ENCODE measurements at places on chromosomes 3 and 15.
A peak's percentile ranks its signal among the peaks of the same experiment; 100 is the strongest.

GRCh38 chr3:12824299-12824698 is 17.1 kb downstream of the RPL32 start:
- no peak for DNase-seq

GRCh38 chr15:36432161-36432560 is 147.3 kb upstream of the CDIN1 start:
- no peak for DNase-seq

GRCh38 chr3:65026151-65026550 is 338.4 kb upstream of the ADAMTS9 start:
- DNase-seq = no peak

DNA sequence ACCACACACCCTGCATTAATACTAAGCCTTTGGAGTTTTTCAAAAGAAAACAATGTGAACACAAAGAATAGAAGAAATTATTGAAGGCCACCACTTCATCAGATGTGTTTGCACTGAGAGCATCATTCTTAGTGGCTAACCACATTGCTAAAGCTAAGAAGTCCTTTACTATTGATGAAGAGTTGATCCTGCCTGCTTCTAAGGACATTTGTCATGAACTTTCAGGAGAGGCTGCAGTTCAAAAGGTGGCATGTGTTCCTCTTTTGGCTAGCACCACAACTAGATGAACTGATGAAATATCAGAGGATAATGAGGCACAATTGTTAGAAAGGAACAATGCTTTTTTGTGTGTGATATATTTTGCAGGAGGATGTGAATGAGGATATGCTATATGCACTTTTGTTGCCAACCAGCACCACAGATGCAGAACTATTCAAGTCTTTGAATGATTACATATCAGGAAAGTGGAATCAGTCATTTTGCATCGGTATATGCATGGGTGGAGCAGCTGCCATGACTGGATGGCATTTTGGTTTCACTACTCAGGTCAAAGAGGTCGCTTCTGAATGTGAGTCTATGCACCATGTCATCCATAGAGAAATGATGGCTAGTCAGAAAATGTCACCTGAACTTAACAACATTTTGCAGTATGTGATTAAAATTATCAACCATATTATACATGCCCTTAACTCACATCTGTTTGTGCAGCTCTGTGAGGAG is 2.5 kb upstream of the EID1 start:
- no peak for DNase-seq

- DNase-seq = no peak
These were observed 550.4 kb upstream of the NAALADL2 start for GRCh38 chr3:174308736-174309135.

DNA sequence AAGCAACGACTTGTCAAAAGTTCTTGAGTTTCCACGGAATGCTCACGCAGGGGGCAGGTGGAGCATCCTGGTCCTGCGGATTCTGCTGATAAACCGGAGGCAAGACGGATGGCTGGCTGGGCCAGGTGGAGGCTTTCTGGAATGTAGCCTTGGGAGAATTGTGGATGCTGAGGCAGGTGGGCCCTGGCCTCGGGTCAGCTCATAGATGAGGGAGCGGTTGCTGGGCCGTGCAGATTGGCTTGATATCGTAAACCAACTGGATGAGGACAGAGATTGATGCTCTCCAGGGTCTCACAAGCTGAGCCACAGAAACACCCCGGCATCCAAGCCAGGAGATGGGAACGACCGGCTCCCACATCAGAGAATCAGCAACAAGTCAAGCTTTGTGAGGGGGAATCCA is 50.0 kb upstream of the TFRC start:
- no peak for DNase-seq

DNA sequence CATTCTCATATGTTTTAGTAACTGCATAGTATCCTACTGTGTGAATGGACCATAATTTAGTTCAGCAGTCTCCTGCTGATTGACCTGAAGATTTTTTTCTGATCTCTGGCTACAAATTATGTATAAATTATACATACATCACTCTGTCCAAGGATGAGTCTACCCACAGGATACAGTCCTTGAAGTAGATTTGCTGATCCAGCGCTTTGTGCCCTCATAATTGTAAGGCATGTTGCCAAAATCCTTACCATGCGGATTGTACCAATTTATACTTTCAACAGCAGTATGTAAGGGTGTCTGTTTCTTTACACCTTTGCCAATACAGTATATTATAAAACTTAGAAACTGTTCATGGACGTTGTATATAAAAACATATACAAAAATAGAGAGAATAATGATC is 46.5 kb downstream of the ACAA1 start:
- DNase-seq = no peak

DNA sequence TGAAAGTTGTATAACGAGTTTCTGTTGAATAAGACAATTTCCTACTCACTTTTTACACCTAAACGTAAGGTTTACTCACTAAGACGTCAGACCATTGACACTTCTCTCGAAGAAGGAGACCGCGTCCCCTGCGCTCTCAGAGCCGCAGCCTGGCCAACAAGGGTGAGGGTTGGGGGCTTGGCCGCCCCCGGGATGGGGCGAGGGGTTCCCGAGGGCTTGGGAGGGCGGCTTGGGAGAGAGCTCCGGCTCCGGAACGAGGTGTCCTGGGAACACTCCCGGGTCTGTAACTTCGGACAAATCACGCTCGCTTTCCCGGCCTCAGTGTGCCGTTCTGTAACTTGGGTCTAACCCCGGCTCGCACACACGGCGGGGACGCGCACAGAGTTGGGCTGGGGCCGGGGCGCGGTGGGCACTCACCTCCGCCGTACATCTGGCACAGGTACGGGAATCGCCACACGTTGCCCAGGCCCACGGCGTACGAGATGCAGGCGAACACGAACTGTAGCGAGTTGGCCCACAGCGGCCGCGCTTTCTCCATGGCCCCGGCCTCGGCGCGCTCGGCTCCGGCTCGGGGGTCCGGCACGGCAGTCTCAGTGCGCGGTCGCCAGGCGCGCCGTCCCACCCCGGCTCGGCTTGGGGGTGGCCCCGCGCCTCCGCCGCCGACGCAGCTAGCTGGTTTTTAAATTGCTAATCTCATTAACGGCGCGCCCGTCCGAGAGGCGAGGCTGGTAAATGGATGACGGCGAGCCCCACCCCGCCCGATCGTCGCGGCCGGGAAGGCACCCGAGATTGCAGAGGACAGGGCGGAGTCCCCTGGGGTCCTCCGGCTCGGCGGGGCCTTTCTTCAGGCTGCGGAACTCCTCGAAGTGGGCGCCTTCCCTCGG is at the start of gene SLC6A20:
Gene SLC6A20 (minus strand): TSS at position 655 of the 884 bp plus-strand sequence. CDS start 117 bp downstream, at position 538.
- no peak for DNase-seq

- DNase-seq = no peak
These were observed 1.3 kb downstream of the CAMK2N2 start for GRCh38 chr3:184259878-184260723.

- no peak for DNase-seq
These were observed 522.2 kb downstream of the FHIT start for GRCh38 chr3:60729056-60729455.

DNA sequence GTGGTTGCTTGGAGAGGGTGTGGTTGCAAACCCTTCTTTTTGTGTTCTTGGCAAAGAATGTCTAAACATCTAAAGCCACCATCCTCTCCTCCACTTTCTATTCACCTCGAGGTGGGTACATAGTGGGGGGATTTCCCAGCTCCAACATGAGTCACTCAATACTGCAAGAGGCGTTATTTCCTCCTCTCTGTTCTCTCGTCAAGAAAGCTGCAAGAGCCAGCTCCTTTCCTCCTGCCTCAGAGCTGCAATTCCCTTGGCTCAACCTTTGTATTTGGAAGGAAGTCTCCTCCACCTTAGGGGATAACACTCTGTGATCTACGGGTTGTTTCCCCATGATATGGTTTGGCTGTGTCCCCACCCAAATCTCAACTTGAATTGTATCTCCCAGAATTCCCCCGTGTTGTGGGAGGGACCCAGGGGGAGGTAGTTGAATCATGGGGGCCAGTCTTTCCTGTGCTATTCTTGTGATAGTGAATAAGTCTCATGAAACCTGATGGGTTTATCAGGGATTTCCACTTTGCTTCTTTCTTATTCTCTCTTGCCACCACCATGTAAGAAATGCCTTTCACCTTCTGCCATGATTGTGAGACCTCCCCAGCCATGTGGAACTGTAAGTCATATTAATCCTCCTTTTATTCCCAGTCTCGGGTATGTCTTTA is 138.4 kb downstream of the PLCL2 start:
- peak; percentile 20 for DNase-seq

- DNase-seq = no peak
These were observed 18.4 kb upstream of the KLF13 start for GRCh38 chr15:31308185-31308639.

- no peak for DNase-seq
These were observed 28.5 kb downstream of the CRABP1 start for GRCh38 chr15:78368651-78369050.

DNA sequence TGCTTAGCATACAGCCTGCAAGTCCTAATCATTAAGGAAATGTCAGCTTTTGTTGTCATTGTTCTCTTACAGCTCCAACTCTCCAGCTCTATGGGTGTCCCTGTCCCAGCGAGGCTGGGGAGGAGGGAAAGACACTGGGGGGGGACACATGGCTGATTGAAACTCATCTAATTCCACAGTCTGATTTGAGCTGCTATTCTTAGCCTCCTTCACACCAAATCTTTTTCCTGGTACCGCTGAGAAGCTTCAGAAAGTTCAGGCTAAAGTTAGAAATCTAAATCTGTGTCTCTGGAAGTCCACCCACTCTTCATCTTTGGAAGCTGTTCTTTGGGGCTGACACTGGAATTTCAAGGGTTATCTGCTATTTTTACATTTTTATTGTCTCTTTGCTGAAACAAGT is 61.3 kb upstream of the RASGRP1 start:
- DNase-seq = no peak

DNA sequence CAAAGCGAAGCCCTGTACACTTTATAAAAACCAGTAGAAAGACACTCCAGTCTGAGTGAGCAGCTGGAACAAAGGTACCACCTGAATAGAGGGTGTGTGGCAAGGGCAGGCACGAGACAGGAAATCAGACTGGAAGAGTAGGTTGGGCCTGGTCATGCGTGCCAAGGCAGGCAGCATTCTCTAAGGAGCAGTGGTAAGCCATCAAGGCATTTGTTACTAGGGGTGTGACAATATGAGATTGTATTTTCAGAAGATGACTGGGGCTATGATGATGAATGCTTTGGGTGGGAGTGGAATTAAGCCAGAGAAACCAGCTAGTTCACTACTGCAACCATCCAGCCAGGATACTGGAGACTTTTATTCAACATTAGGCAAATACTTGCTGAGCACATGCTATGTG is 5.0 kb downstream of the JMJD7 start:
- no peak for DNase-seq

DNA sequence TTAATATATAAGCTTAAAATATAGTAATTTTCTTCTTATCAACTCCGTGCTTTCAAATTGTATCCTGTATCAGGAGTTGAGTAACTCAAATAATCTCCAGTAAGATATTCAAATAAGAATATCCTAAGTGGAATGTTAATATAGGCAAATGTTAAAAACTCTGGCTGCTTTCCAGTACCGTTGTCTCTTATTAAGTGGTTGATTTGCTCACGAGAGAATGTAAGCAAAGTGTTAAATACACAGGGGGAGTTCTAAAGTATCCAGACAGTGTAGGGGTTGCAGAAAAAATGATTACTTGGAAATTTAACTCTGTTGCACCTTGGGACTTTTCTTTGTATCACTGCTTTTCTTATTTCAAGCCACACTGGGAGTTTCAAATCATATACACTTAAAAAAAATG is 478.9 kb upstream of the TBL1XR1 start:
- DNase-seq = no peak

DNA sequence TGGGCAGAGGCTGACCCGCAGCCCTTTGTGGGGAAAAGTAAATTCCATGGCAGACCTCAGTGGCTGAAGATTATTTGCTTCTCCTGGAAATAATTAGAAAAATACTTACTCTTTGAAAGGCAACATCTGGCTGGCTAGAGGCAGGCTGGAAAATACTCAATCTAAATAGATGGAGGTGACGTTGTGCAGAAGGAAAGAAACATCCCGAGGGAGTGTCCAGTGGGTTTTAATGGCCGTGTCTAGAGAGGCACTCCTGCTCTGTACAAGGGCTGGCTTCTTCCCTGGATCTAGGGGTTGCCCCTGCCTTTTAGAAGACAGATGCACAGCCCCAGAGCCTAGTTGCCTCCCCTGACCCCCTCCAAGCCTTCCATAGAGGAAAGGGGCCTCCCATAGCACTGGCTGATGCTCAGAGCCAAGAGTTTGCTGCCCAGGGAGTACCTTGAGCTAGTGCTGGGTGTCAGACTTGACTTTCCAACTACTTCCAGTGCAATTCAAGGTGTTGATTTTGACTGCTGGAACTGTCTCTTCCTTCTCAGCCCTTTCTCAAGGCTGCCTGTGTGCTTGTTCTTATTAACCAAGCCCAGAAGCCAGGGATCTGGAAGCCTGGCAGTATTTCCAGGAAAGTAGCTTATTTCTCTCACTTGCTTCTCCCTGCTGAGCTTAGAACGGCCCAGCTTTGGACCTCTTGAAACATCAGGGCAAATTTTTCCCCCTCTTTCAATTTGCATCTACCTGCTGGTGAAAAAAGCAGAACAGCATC is 27.4 kb downstream of the CGNL1 start:
- no peak for DNase-seq

DNA sequence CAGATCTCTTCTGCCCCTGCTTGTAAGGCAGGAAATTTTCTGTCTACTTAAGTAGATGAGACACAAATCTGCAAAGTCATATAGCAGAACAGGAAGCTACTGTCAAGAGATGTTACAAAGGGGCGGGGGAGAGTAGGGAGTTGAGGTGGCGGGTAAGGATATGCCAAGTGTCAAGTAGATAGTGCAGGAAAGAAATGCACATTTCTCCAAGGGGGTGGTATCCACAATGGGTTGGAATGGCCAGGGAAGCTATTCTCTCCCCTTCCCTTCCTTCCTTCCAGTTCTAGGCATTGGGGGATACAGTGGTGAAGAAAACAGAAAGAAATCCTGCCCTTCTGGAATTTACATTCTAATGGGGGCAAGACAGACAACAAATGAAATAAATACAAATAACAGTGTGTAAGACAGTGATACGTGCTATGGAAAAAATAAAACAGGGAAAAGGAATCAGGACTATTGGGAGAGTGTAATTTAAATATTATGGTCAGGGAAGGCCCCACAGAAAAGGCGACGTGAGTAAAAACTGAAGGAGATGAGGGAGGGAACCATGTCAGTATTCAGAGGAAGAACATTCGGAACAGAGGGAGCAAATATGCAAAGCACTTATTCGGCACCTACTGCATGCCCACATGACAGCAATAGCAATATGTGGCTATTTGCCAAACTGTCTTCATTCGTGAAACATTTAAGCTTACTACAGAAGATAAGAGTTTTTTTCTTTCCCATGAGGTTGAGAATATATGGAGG is 42.8 kb upstream of the RNU6-1 start:
- DNase-seq = no peak

DNA sequence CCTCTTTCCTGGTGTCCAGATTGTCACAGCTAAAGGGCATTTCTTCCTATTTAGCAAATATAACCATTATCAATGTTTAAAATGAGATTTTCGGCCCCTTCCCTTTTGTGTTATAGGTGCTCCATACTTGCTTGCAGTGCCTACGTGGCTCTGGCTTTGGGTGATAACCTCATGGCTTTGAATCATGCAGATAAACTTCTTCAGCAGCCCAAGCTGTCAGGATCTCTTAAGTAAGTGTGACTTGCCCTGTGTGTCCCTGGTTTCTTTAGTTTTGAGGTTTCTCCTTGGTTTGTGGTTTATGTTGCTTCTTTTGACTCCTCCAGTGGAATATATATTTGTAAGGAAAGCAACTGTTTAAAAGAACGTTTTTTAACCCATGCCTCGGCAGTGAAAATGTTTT is 58.5 kb upstream of the TRIM71 start:
- no peak for DNase-seq

- DNase-seq = no peak
These were observed 245.6 kb upstream of the GOLIM4 start for GRCh38 chr3:168341192-168341815.

- no peak for DNase-seq
These were observed 18.3 kb downstream of the MSL2 start for GRCh38 chr3:136177876-136178275.

Measured in stimulated activated CD8-positive, alpha-beta memory T cell treated with anti-CD3 and anti-CD28 coated beads, Interleukin-4, amount 100 ng/mL, for 4 hours (primary cell).